ENCODE measurements at places on chromosomes 12 and 14.

DNA sequence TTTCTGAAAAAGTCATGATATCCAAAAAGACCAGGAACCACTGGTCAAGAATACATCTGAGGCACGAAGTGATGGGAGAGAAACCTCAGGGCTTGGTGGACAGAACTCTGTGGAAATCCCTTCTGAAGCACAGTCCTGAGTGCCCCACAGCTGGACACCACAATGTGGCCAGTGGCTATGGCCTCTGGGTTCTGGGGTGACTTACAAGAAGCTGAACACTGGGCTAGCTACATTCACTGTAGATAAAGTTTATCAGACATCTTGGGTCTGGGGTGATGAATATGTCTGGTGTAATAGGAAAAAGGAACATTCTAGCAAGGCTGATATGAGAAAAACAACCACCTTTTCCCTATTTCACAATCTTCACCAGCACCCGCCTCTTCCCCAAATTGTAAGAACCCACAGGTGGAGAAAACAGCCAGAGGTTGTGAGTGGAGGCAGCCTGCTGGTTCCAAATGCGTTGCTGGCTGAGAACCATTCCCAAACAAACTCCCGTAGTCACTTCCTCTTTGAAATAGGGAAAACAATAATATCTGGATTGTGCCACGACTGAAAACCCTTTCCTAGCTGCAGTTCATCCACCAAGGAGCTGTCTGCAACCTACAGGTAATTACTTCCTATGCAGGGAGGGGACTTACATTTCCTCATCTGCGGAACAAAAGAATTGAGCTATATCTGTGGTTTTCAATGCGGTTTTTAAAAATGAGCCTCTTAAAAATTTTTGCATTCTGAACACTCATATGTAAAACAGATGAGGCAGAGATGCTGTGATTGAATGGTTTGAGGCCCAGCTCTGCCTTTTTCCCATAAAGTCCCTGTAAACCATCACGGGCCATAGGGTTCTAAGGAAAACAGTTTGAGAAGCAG is 193.6 kb downstream of the SLC41A2 start:
- DNase-seq = no peak

- no peak for DNase-seq
Observed at GRCh38 chr14:73630009-73630780, 14.6 kb upstream of the DNAL1 start.

- no peak for DNase-seq
Observed at GRCh38 chr14:54000341-54000811, 43.8 kb upstream of the BMP4 start.

DNA sequence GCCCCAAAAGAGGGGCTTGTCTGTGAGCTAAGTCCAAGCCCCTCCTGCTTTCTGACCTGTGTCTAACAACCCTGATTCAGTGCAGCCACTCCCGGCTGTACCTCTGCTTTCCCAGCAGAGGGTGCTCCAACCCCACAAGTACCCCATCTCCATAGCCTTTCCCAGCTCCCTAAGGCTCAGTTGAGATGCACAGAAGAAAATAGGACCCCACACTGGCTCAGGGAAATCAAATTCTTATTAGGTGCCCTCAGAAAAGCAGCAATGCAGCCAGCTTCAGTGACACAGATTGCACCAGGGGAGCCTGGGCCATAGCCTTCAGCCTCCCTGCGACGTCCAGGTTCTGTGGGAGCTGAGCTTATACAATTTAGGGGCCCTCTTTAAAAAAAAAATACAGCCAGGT is 49.9 kb downstream of the LRRC74A start:
- peak; percentile 35 for DNase-seq

DNA sequence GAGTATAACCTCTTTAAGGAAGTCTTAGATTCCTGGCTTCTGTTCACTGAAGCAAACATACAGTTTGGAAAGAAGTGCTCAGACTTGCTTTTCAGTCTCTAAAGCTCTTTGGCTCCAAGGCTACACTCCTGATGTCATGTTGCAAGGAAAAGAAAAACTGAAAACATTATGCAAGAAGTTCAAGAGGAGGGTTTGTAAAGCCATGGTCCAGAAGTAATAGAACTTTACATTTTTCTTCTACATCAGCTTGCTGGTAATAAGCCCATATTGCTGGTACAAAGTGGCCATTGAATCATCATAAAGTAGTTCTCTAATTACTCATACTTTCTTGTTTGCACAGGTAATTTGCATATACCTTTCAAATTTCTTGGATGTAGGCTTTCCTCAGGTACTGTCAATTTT is 83.6 kb downstream of the BBS10 start:
- DNase-seq = no peak

DNA sequence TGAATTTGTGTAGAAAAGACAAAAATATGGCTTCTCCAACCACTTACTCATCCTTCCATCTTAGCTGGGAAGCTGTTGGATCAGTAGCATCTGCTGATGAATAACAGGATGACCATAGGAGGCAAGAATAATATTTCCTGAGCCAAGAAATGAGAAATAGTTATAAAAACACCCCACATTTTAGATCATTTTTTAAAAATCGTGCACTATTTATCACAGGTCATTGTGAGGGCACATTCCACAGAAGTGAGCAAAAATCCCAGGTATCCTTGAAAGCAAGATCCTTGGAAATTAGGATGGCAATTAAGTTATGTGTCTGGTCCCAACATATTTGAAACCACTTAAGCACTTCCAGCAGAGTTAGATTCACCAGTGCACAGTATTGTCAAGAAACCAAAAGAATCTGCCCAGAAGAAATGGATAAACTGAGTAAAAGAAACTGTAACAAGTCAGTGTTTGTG is 8.4 kb downstream of the FAR2 start:
- peak; percentile 53 for DNase-seq

- DNase-seq = no peak
Observed at GRCh38 chr12:89234324-89235114, 117.8 kb downstream of the DUSP6 start.

- no peak for DNase-seq
Observed at GRCh38 chr14:68178282-68178681, 358.7 kb downstream of the RAD51B start.

- no peak for DNase-seq
Observed at GRCh38 chr12:27193854-27194544, 50.1 kb upstream of the STK38L start.

DNA sequence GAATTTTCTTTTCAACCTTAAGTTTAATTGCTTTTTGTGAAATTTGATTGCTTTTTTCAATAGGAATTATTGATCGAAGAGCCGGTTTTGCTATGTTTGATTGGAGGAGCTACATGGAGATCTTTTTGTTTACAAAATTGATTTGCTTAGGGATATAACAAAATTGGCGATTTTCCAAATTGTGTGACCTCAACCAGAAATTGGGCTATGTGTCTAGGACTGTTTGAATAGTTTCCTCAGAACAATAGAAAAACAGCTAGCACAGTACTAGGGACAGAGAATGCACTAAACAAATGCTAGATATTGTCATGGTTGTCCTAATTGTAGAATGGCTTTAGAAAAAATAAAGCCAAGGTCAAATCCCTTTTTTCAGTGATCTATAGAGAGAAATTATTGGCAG is 2.4 kb downstream of the SLC17A8 start:
- DNase-seq = no peak

DNA sequence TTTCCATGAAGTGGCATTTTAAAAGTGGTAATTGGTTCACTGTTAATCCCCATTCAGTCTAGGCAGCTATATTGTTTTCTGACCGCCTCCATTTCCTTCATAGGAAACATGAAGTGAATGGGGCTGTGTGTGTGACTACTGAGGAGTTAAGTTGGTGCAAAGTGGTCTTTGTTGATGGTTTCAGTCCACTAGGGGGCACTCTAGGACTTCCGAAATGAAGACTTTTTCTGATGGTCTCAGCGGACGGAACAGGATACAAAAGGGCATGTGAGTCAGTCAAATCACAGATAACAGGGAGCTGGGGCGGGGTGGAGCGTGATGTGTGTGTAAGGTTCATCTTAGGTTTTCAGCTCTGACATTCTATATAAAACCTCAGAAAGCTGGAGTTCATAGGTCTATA is 240.1 kb upstream of the OR4E1 start:
- peak; percentile 27 for DNase-seq

GRCh38 chr12:111451649-111452129 is 46.0 kb downstream of the SH2B3 start:
- no peak for DNase-seq

DNA sequence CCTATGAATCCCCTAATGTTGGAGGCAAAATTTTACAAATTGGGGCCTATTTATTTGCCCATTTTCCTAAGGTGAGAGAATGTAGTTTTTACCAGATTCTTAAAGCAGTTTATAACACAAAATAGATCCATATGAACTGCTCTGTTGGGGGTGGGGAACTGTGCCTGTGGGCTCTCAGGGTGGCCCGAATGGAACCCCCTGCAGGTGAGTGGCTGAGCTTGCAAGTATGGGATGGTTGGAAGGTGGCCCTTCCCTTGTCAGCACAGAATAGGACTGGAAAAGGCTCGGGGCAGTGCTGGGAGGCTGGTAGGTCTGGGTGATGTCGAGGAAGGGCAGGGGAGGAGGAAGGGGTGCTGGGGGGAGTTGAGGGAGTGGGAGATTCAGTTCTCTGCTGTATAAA is 4.9 kb downstream of the VSX2 start:
- no peak for DNase-seq

DNA sequence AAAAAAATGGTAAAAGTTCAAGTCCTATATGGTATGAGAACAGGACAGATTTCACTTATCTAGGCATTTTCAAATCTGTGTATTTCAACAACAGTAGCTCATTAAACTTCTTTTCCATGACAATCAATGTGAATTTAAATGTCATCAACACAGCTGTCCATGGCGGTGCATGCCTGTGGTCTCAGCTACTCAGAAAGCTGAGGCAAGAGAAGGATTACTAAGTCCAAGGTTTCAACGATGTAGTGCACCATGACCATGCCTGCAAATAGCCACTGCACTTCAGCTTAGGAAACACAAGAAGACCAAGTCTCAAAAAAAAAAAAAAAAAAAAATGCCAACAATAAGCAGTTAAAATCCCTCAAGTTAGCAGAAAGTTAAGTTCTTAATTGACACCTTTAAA is 214.6 kb downstream of the C12orf50 start:
- DNase-seq = no peak

- no peak for DNase-seq
Observed at GRCh38 chr12:16618256-16618655, 12.3 kb upstream of the LMO3 start.

- peak; percentile 22 for DNase-seq
Observed at GRCh38 chr14:94673781-94674231, 61.6 kb downstream of the SERPINA3 start.

DNA sequence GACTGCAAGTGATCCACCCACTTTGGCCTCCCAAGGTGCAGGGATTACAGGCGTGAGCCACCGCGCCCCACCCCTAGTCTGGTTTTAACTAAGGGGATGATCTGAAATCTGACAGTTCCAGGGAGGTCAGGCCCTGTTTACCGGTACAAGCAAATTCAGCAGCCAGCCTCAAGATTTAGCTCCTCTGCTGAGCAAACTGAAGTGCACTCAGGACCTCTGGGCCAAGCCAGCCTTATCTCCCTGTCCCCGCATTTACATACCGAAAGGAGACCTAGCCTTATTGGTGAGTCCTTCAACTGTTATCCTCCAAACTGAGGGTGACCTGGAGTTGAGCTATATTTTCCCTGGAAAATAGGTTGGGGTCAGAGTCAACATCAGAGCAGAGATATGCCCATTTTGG is 835 bp upstream of the ABHD4 start:
- no peak for DNase-seq

DNA sequence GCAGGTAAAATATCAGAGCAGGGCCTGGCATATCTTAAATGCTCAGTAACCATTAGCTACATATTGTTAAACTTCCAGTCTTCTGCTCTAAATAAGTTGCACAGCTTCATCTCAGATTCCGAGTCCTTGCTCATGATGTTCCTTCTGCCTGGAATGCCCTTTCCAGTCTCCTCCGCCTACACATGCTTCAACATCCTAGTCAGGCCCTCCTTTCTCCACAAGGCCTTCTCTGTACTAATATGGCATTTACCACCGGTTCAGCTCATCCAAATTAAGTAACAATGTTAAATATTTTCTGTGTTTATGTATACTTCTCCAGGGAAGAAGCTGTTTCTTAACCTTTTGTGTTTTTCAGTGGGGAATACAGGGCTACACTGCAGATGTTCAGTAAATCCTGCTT is 8.5 kb downstream of the DHH start:
- no peak for DNase-seq

GRCh38 chr12:19409376-19409775 is 29.9 kb upstream of the AEBP2 start:
- no peak for DNase-seq

GRCh38 chr12:120316798-120317223 is 10.8 kb downstream of the PLA2G1B start:
- DNase-seq = peak; percentile 4

DNA sequence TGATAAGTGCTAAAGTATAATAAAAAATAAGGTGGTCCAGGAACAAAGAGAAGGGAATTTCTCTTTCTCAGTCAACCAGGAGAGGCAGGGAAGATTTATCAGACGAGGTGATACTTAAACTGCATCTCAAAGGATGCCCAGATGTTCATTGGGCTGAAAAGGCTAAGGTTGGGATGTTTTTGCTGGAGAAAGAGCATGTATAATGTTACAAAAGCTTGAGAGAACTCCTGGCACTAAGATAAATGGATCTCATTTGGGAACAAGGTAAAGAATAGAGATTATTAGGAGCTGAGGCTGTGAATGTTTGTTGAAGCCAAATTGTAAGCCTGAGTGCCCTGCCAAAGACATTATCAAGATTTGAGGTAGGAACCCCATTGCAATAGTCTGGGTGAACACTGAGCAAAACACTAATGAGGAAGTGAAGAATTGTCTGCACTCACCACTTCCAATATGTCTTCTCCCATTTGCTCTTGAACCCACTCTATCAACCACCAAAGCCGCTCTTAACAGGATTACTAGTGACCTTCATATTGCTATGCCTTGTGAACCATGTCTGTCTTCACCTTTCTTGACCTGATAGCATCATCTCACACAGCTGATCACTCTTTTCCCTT is 149.0 kb upstream of the ARID2 start:
- DNase-seq = no peak
